CD4-positive, alpha-beta T cell treated with Interleukin-15 for 4 hours (primary cell): ENCODE measurements at places on chromosomes 11 and 22.
A peak's percentile ranks its signal among the peaks of the same experiment; 100 is the strongest.

DNA sequence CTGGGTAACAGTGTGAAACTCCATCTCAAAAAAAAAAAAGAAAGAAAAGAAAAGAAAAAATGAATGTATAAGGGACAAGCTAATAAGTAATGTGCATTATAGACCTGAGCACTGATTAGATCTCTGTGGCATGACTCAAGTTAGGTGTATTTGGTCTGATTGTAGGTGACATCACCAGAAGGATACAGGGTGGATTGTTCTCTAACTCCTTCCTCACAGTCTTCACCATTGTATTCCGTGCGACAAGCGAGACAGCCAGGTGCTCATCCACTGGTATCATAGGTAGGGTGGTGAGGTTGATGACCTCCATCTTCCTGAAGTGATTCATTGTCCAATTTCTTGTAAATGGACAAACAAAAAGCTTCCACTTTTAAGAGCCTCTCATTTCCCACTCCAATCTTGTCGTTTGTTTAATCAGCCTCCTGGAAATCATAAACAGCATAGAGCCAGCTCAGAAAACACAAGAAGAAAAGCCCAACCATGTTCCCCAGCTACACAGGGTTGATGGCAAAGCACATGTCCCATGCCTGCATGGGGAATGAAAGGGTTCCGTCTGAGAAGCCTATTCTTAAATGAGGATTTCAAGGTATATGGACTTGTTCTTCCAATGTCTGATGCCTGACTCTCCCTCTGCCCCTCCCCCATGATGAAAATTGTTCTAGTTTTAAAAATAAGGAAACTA lies 6.2 kb downstream of the FAM227A start:
- no peak for DNase-seq

DNA sequence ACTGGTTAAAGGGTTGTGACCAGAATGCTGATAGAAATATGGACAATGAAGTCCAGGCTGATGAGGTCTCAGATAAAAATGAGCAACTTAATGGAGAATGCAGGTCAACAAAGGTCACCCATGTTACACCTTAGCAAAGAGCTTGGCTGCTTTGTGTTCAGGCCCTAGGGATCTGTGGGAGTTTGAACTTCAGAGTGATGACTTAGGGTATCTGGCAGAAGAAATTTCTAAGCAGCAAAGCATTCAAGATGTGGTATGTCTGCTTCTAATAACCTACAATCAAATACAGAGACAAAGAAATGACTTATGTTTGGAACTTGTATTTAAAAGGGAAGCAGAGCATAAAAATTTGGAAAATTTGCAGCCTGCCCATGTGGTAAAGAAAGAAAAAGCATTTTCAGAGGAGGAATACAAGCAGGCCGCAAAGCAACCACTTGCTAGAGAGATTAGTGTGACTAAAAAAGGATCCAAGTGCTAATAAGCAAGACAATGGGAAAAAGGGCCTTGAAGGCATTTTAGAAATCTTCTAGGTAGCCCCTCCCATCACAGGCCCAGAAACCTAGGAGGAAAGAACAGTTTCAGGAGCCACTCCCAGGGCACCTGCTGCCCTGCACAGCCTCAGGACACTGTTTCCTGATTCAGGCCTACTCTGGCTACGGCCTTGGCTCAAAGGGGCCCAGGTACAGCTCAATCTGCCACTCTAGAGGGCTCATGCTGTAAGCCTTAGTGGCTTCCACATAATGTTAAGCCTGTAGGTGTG lies 41.3 kb downstream of the TNKS1BP1 start:
- DNase-seq: no peak

- no peak for DNase-seq
Measured at GRCh38 chr11:61034704-61035525, 63.4 kb downstream of the CD6 start.

GRCh38 chr11:41334007-41334933 lies 125.2 kb downstream of the LRRC4C start:
- no peak for DNase-seq

GRCh38 chr11:88035271-88035670 lies 140.0 kb downstream of the RAB38 start:
- DNase-seq: no peak

DNA sequence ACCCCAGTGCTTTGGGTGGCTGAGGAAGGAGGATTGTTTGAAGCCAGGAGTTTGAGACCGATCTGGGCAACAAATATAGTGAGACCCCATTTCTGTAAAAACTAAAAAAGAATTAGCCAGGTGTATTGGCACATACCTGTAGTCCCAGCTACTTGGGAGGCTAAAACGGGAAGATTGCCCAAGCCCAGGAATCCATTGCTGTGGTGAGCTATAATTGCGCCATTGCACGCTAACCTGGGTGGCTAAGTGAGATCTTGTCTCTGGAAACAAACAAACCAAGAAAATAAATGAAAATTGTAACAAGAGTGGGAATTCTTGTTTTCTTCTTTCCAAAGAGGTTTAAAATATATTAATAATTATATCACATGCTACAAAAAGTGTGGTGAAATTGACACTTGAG lies 52.9 kb downstream of the DEPDC5 start:
- no peak for DNase-seq

DNA sequence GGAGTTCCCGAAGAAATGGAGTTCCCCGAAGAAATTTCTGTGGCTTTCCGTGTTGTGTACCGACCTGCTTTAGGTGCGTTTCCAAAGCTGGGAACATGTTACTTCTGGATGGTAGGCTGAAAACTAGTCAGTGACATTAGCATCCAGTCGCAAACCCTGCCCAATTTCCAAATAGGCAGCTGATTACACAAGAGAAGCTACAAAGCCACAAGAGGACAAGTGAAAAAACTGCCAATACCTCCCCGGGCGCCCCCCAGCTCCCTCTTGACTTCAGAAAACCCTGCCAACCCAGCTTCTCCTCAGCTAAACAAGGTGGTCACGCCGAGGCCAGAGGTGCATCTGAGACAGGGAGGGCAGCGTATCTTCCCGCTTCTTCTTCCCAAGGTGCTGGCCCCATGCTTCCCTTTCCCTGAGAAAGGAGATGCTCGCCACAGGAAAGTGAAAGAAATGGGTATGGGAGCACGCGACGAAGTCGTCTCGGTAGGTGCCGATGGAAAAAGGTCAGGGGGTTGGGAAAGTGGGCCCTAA lies 551 bp downstream of the AGBL2 start:
- no peak for DNase-seq

- DNase-seq: no peak
Measured at GRCh38 chr22:24442352-24442744, 14.9 kb downstream of the ADORA2A start.

DNA sequence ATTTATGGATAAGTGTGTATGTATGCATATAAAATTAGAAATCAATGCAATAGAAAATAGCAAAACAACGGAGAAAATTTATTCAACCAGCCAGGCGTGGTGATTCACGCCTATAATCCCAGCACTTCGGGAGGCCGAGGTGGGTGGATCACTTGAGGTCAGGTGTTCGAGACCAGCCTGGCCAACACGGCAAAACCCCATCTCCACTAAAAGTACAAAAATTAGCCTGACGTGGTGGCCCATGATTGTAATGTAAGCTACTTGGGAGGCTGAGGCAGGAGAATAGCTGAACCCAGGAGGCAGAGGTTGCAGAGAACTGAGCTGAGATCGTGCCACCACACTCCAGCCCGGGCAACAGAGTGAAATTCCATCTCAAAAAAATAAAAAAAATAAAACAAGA lies 5.5 kb downstream of the KRTAP5-6 start:
- DNase-seq: no peak

DNA sequence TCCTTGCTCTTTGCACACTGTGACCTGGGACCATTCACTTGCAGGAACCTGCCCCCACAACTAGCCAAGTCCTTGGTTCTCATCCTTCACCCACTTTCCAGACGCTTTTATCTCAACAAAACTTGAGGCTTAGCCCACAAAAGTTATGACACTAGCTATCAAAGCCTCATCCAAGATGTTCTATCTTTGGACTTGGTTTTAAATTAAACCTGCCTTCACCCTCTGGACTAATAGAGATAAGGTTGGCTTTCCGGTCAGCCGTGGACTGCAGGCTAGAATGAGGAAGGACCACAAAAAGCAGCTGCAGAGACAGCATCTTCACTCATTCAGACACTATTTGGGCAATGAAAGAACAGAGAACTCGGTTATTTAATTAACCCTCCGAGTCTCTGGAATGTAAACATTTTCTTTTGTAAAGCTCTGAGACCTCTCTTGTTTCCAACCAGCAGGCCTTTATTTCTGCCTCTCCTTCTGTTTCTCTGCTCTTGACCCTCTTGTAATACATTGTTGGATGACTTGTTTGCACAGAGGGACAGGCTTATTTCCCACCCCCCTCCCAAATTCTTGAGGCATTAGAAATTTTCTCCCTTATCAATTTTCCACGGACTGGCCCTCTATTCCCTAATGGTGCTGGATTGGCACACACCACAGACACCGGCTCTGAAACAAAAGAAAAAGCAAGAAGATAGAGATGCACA lies 41.4 kb downstream of the ARL14EP start:
- no peak for DNase-seq

DNA sequence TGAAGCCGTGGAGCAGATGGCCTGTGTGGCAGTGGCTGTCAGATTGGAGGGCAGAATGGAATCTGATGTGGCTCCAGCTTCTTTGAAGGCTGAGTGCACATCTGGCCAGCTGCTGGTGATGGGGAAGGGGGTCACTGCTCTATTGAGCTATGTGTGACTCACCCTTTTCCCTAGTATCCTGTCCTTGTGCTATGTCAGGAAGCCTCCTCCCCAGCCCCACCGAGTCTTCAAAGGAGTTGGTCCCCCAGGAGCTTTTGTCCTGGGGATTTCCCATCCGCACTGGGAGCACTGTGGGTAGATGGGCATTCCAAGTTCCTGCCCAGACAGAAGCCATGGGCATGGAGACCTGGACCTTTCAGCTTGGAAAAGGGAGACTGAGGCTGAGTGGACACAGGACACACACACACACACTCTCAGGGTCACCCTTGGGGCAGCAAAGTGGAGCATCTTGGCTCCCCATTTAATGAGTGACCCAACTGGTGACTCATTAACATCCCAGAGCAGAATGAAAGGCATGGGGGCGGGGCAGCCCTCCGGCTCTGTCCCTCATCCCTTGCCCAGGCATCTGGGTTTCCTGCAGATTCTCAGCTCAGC lies 3.3 kb downstream of the SERPINH1 start:
- no peak for DNase-seq

DNA sequence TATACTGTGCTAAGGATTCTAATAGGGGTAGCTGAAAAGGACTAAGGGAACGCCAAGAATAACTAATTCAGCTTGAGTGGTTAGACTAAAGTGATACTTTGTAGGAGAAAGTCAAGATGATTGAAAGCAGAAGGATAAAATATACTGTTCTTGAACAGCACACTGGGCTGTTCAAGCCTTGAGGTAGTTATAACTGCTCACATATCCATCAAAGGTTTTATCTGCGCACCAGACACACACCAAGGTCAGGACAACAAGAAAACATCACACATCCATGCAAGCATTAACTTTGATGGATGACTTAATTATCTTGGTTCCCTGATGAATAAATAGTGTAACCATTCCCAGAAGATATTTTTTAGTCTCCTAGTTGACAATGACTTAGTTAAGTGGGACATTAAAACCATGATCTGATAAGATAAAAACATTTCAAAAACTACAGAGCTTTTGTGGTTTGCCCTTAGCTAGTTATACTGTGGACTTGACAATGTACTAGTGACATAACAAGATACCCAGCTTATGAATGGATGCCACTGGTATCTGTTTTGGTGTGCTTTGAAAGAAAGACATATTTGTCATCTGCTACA lies 728.9 kb downstream of the JRKL start:
- DNase-seq: no peak

GRCh38 chr11:71252770-71253730 lies 673 bp upstream of the SHANK2 start:
- no peak for DNase-seq

DNA sequence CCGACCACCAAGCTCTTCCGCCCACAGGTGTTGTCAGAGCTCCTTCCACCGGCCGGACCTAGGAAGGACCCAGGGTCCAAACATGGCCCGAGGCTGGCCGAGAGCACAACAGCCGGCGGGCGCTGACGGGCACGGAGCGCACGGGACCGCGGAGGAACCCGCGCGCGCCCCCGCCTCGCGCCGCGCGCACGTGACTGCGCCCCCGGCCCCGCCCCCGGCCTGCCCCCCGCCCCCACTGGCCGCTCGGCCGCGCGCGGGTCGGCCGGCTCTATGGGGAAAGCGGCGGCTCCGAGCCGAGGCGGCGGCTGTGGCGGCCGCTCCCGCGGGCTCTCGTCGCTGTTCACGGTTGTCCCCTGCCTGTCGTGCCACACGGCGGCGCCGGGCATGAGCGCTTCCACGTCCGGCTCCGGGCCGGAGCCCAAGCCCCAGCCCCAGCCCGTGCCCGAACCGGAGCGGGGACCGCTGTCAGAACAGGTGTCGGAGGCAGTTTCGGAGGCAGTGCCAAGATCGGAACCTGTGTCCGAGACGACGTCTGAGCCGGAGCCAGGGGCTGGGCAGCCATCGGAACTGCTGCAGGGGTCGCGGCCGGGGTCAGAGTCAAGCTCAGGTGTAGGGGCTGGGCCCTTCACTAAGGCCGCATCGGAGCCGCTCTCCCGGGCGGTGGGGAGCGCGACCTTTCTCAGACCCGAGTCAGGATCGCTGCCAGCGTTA lies at the start of gene OSBP2:
TSS of gene OSBP2 (plus strand) at position 235 of the 711 bp plus-strand sequence. CDS start at position 271, 36 bp downstream.
- DNase-seq: peak; percentile 10

- no peak for DNase-seq
Measured at GRCh38 chr11:95035316-95035715, 10.3 kb downstream of the KDM4E start.

GRCh38 chr11:77402218-77402556 lies 71.7 kb downstream of the PAK1 start:
- no peak for DNase-seq

- DNase-seq: no peak
Measured at GRCh38 chr11:44529895-44530412, 35.5 kb upstream of the CD82 start.

DNA sequence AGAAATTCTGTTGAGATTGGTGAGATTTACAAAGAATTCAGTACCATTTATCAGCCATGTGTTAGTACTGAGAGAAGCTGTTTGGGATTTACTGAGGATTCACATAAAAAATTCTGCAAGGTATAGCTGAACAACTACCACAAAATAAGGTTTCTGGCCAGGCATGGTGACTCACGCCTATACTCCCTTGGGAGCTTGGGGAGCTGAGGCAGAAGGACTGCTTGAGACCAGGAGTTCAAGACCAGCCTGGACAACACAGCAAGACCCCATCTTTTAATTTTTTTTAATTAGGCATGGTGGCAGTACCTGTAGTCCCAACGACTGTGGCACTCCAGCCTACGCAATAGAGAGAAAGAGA lies 86.7 kb downstream of the SIK3 start:
- DNase-seq: no peak

DNA sequence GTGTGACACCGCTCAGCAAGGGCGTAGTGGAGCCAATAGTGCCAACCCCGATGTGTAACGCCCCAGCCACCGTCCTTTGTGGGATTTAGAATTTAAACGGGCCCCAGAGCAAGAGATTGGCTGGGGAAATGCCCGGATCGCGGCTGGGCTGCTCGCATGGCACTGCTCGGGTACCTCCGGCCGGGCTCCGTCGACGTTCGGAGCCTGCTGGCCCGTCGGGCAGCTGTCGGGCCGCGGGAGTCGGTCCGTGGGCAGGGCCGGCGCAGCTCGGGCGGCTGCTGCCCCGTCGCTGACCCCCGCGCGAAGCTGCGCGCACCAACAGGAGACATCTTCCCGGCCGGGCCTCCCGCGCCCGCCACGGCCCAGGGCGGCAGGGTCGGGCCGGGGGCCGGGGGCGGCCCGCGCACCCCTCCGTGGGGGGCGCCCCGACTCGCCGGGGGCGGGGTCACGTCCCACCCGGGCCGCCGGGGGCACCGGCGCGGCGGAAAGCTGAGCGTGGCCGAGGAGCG lies 1.3 kb upstream of the KDM2A start:
- DNase-seq: peak; percentile 31
